ENCODE measurements at places on chromosomes 11 and 22. TPM values are rescaled to one million over a fixed set of nuclear protein-coding genes. Genes with fewer than 3 reads are reported as not detected.

SEC14L6 gene
- 0.05 TPM for total RNA-seq

CAPN5 gene
- total RNA-seq = 8.5 TPM

P2RY6 gene
- 0.05 TPM for total RNA-seq

CNIH2 gene
- total RNA-seq = not detected

KIAA0930 gene
- total RNA-seq = 81.8 TPM

TRAF6 gene
- total RNA-seq = 13.6 TPM

PTPN5 gene
- not detected for total RNA-seq

KRTAP5-9 gene
- total RNA-seq = not detected

TMEM151A gene
- total RNA-seq = not detected

RFPL3 gene
- not detected for total RNA-seq
